ENCODE measurements at places on chromosomes 4 and X.

DNA sequence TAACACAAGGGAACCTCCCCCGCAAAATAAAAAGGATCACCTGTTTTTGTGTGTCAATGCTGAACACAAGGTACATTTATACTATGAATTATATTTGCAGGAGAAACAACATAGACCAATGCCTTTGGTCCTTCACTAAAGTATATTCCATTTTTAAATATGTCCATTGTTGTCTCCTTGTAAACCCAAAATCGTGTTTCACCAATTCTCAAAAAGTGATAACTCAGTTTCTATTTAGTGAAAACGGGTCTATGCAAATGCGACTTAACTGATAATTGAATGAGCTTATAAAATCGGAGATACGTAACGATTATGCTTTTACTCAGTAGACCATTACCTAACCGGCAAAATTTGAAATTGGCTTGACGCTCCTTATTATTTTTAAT is 2.1 kb downstream of the BRWD3 start:
- DNase-seq = no peak

GRCh38 chrX:78822157-78822690 is 74.7 kb downstream of the LPAR4 start:
- no peak for DNase-seq

DNA sequence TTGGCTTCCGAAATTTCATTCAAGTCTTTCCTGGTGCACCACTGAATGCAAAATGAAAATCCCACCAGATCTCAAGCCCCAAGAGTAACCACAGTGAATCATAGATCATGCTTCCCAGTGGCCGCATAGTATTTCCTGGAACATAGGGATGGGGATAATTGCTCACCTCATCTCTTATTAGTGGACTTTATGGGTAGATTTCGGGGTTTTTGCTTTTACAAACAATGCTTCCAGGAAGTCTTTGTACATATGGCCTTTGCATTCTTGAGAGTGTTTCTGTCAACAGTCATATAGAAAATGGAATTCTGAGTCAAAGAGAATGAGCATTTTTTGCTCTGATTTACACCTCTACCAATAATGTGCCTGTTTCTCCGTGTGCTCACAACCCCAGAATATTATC is 53.4 kb downstream of the PPEF2 start:
- peak; percentile 75 for DNase-seq

DNA sequence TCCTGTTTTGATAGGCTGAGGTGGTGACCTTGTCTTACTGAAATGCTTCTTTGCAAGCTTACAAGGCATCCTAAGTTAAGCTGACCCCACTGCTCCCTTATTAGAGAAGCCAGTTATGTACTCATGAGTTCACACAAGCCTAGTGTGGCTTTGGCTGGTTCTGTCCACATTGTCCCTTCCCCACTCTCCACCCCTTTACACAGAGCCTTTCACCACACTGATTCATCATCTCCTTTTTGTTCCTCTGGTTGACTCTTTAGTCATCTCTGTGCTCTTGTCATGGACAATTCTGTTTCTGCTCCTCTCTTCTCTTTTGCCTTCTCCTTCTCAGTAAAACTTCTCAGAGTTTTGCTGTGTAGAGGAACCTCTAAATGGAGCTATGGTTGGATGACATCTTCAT is 4.9 kb downstream of the CHRNA9 start:
- no peak for DNase-seq

- DNase-seq = peak; percentile 55
Observed at GRCh38 chr4:21769404-21770147, 179.0 kb downstream of the KCNIP4 start.

DNA sequence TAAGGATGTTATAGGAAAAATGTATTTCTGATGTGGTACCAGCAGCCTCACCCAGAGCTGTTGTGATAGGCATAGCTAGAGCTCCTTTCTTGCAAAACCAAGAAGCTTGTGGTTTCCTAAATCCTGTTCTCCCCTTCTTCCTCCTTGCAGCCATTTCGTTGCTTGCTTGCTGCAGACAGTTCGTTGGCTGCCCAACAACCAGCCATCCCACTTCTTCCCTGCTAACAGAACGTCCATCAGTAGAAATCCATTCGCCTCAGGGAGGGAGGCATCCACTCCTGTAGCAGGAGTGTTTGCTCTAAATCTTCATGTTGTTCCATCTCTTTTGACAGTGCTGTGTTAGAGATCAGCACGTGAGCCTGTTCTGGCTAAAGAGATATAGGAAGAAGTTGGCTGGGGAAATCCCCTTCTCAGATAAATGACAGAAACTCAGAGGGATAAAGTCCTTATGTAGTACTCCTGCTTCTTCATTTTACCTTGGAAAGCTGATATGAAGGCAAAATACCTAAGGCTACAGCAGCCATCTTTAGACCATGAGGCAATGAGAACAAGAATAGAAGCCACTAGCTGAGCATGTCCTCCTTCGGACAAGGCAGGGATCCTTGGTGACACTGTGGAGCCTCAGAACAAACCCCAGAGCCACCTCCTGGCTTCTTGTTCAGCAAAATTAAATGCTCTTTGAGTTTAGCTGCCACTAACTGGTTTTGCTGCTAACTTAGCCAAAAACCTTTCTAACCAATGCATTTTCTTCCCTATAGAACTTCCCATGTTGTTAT is 68.4 kb upstream of the RELL1 start:
- no peak for DNase-seq

DNA sequence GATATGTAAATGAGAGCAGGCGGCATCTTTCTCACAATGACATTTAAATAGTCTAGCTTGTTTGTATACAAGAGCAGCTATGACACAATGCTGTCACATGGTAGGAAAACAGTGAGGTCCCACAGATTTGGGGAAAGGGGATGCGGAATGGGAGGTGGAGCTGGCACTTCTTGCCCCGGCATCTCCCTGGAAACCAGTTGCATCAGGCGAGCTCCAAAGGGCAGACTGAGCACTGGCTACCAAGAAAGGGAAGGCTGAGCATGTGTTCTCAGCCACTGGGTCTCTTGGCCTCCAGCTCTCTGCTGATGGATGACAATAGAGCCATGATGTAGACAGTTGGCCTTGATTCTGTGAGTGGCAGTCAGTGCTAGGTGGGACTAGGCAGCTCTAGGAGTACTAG is 109.0 kb downstream of the UCHL1 start:
- DNase-seq = no peak

GRCh38 chr4:154399259-154399974 is 92.2 kb downstream of the DCHS2 start:
- DNase-seq = peak; percentile 50

DNA sequence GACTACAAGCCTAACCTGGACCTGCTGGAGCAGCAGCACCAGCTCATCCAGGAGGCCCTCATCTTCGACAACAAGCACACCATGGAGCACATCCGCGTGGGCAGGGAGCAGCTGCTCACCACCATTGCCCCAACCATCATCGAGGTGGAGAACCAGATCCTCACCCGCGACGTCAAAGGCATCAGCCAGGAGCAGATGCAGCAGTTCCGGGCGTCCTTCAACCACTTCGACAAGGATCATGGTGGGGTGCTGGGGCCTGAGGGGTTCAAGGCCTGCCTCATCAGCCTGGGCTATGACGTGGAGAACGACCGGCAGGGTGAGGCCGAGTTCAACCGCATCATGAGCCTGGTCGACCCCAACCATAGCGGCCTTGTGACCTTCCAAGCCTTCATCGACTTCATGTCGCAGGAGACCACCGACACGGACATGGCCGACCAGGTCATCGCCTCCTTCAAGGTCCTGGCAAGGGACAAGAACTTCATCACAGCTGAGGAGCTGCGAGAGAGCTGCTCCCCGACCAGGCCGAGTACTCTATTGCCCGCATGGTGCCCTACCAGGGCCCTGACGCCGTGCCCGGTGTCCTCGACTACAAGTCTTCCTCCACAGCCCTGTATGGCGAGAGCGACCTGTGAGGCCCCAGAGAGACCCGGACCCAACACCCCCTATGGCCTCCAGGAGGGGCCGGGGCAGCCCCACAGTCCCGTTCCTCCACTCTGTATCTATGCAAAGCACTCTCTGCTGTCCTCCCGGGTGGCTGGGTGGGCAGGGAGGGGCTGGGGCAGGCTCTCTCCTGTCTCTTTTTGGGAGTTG is 486.2 kb downstream of the TRAM1L1 start:
- DNase-seq = no peak

Measured in fibroblast of skin of right quadriceps (primary cell).